ENCODE measurements at places on chromosomes 11 and 22.

- no peak for DNase-seq
Measured at GRCh38 chr22:35104491-35104890, 38.5 kb downstream of the ISX start.

GRCh38 chr22:36811094-36811800, 5.6 kb downstream of the PVALB start:
- no peak for DNase-seq

DNA sequence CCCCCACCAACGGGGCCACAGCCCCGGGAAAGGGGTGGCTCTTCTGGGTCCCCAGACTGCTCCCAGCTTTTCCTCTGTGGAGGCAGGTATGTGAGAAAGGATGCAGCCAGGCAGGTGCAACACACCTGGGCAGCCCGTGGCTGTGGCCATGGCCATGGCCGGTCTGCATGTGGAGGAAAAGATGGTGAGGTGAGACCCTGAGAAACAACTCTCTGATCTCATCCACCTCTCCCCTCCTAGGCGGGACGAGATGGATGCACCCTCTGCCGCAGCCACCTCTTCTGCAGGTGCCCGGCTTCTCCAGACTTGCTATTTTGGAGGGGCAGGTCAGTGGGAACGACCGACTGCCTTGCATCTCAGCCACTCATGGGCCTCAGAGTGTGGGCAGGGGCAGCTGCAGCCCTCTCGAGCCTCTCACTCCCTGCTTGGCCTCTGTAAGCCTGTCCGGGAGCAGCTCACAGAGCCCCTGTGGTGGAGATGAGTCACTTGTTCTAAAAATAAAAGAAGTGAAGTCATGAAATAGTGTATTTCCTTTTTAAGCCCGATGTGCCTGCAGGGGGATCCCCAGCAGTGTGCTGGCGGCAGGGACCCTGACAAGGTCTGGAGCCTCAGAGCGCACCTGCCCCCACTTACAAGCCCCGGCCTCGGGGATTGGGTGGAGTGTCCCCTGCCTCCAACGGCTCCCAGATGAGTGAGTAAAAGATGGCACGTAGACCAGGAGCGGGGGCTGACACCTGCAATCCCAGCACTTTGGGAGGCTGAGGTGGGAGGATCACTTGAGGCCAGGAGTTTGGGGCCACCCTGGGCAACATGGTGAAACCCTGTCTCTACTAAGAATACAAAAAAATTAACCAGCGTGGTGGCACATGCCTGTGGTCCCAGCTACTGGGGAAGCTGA, 10.7 kb downstream of the SMIM38 start:
- no peak for DNase-seq

- no peak for DNase-seq
Measured at GRCh38 chr11:44573333-44573732, 7.9 kb downstream of the CD82 start.

DNA sequence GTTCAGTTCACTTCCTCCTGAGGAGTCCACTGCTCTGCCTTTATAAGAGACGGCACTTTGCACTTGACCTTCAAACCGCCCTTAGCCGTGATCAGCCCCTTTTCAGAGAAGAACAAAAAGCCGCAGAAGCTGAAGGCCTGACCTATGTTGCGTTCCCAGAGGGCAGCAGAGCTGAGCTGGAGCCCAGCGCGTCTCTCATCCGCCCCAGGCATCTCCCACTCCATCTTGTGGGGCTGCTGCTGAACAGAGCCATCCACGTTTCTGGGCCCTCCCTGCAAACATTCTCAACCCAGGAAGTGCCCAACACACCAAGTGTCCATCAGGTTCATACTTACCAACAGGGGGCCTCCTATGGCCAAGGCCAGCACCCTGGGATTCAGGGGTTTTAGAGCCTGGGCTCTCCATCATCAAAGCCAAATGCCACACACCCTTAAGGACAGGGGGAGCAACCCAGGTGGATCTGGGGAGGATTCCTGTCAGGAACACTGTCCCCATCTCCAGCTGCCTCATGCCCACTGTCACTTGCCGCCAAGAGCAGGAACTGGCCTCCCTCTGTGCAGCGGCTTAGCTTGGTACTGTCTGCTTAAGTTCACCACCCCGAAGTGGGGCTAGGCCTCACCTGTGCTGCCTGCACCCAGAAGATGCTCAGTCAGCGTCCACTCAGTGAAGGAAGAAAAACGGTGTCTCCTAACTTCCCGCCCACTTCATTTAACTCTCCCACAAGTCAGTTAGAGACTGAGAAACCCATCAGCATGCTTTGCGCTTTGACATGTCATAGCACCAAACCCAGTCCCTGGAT, 16.0 kb upstream of the EFCAB6 start:
- no peak for DNase-seq

DNA sequence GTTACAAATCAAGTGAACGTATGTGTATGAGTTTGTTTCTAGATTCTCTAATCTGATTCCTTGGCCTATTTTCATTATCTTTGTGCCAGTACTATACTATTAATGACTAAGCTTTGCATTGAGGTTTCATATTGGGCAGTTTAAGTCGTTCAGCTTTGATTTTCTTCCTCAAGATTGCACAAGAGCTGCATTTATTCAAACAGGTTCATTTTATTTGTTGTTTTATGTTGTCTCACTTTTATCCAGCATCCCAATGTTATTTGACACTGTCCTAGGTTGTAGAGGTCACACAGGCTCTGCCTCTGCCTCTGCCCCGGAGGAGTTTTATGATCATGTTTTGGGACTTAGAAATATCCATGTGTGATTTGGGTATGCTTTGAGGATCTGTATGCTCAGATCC, 79.8 kb downstream of the TEAD1 start:
- no peak for DNase-seq

DNA sequence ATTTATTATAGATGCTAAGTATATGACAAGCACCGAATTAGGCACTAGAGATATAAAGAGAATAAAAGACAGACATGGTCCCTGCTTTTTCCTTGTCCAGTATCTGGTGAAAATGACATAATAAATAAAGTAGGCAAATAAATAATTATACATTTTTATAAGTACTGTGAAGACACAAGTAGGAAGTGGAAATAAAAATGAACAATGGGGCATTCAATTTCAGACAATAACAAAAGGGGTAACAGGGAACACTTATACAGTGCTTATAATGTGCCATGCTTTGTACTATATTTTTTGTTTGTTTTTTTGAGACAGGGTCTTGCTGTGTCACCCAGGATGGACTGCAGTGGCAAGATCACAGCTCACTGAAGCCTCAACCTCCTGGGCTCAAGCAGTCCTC, 4.3 kb downstream of the KBTBD3 start:
- no peak for DNase-seq

GRCh38 chr22:27724157-27724556, 77.4 kb downstream of the MN1 start:
- no peak for DNase-seq

- no peak for DNase-seq
Measured at GRCh38 chr11:6855971-6856541, 6.8 kb upstream of the OR10A2 start.

- DNase-seq, result no peak
Measured at GRCh38 chr11:32375826-32376225, 59.5 kb downstream of the WT1 start.

- DNase-seq, result no peak
Measured at GRCh38 chr11:119622454-119623143, 106.4 kb downstream of the NECTIN1 start.

GRCh38 chr11:14054116-14055107, 91.9 kb downstream of the SPON1 start:
- no peak for DNase-seq

GRCh38 chr11:71197096-71197495, 55.3 kb downstream of the SHANK2 start:
- DNase-seq, result no peak

GRCh38 chr22:30245985-30246813, at the start of gene LIF:
Gene LIF, minus strand, starts transcription at chr22:30246759. Its CDS starts 64 bp downstream, at chr22:30246695.
- no peak for DNase-seq

DNA sequence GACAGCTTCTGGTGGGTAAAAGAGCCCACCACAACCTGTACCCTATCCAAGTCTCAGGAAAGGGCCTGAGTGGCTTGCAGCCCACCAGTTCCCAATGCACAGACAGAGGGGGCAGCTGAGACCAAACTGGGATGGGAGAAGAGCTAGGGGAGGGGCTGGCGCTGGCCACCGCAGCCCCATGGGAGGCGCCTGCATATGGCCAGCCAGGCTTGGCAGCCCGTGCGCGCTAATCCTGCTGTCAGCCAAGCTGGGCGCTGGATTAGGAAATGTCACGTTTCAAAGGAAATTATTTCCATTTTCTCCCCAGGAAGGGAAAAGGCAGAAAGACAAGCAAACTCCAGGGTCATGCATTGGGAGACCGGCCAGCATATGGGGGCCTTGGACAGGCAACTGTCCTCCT, 236.8 kb downstream of the BUD13 start:
- no peak for DNase-seq

- DNase-seq, result no peak
Measured at GRCh38 chr22:26573026-26573662, 16.8 kb downstream of the TPST2 start.
